ENCODE measurements at places on chromosomes 6 and 20. TPM values are rescaled to one million over a fixed set of nuclear protein-coding genes. Genes with fewer than 3 reads are reported as not detected.

PPP1R14C gene
- 0.42 TPM for polyA plus RNA-seq

GRM1 gene
- 0.25 TPM for polyA plus RNA-seq

TNNC2 gene
- not detected for polyA plus RNA-seq

GSTA2 gene
- polyA plus RNA-seq: not detected

SEMG1 gene
- not detected for polyA plus RNA-seq

CLVS2 gene
- not detected for polyA plus RNA-seq

DPM1 gene
- polyA plus RNA-seq: 178 TPM

CARMIL1 gene
- 17.7 TPM for polyA plus RNA-seq

PCNA gene
- 618 TPM for polyA plus RNA-seq

BIRC7 gene
- not detected for polyA plus RNA-seq

LY6G6C gene
- polyA plus RNA-seq: not detected

LCA5 gene
- polyA plus RNA-seq: 0.39 TPM

MOG gene
- not detected for polyA plus RNA-seq

GHRH gene
- polyA plus RNA-seq: not detected

DCDC2 gene
- not detected for polyA plus RNA-seq

HTR1B gene
- polyA plus RNA-seq: not detected

BTN2A1 gene
- polyA plus RNA-seq: 11.8 TPM

TCP11 gene
- polyA plus RNA-seq: not detected

CYP39A1 gene
- not detected for polyA plus RNA-seq

GPR6 gene
- not detected for polyA plus RNA-seq

VSTM2L gene
- polyA plus RNA-seq: 0.30 TPM

BAG2 gene
- polyA plus RNA-seq: 17.4 TPM

GTSF1L gene
- polyA plus RNA-seq: 1.00 TPM

FERMT1 gene
- polyA plus RNA-seq: 0.04 TPM

CABLES2 gene
- polyA plus RNA-seq: 2.5 TPM

MEI4 gene
- polyA plus RNA-seq: not detected

FRK gene
- 0.59 TPM for polyA plus RNA-seq

GPR31 gene
- polyA plus RNA-seq: not detected

COL9A3 gene
- polyA plus RNA-seq: 0.29 TPM

C4B gene
- 1.3 TPM for polyA plus RNA-seq

FLRT3 gene
- 0.36 TPM for polyA plus RNA-seq

ADGRF4 gene
- not detected for polyA plus RNA-seq

HACE1 gene
- polyA plus RNA-seq: 5.0 TPM

FOXS1 gene
- polyA plus RNA-seq: not detected

FOXQ1 gene
- polyA plus RNA-seq: not detected

TRIM15 gene
- not detected for polyA plus RNA-seq

MOXD1 gene
- polyA plus RNA-seq: 0.34 TPM

CAGE1 gene
- 0.42 TPM for polyA plus RNA-seq

SPATA25 gene
- 0.28 TPM for polyA plus RNA-seq

KIF25 gene
- not detected for polyA plus RNA-seq

ABCC10 gene
- 7.0 TPM for polyA plus RNA-seq

All from GM12878 (cell line).